ENCODE measurements at places on chromosomes 6 and 20.

- no peak for DNase-seq
These were observed 39.6 kb downstream of the CDH22 start for GRCh38 chr20:46268662-46269061.

- DNase-seq, result no peak
These were observed 305.3 kb downstream of the CLIC5 start for GRCh38 chr6:45710304-45710821.

- DNase-seq, result no peak
These were observed 154.0 kb downstream of the JARID2 start for GRCh38 chr6:15399641-15400470.

DNA sequence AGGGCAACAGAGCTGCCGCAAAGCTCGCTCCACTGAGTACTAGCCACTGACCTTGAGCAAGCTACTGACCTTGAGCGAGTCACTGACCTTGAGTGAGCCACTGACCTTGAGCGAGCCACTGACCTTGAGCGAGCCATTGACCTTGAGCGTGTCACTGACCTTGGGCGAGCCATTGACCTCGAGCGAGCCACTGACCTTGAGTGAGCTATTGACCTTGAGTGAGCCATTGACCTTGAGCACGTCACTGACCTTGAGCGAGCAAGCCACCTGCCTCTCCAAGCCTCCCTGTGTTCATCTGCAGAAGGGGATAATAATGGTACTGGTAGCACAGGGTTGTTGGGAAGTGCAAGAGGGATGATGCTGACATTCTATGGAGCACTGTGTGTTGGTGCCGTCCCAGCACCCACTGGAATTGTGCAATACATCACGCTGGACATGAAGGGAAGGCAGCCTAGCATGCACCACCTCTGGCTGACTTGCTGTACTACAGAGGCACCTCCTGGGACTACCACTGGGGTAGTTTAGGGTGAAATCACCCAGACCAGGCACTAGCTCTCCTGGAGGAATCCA lies 60.2 kb downstream of the CTCFL start:
- DNase-seq, result no peak

DNA sequence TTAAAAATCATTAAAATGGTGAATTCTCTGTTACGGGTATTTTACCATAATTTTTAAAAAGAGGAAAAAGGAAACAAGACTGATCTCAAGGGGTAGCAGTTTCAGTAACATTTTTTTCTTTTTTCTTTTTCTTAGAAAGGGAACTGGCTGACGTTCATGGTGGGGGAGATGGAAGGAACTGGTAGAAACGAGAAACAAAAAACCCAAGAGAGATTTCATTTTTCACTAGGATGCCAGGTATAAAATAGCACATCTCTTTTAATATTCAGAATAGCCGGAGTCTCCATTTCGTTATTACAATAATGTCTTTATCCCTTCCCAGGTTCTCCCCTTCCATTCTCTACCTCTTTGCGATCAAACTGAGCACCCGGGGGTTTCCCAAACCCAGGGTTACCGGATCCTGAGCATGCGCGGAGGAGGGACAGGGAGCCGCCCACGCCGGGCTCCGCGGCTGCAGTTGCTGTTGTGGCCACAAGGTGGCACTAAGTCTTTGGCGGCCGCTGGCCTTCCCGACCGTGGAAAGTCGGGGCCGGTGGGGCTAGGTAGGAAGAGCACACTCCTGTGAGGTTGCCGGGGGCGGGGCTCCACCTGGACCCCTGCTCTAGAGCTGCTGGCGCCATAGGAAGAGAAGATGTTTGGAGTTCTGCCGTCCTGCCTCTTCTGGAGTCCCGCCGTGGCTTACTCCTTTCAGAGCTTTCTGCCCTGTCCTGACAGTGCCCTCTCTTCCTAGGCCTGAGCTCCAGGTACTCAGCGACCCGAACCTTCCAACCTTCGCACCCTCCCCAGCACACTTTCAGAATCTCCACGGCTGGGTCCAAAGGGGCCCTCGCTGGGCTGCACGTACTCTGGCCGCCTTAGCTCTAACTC lies 146.8 kb downstream of the SH3BGRL2 start:
- peak; percentile 77 for DNase-seq

DNA sequence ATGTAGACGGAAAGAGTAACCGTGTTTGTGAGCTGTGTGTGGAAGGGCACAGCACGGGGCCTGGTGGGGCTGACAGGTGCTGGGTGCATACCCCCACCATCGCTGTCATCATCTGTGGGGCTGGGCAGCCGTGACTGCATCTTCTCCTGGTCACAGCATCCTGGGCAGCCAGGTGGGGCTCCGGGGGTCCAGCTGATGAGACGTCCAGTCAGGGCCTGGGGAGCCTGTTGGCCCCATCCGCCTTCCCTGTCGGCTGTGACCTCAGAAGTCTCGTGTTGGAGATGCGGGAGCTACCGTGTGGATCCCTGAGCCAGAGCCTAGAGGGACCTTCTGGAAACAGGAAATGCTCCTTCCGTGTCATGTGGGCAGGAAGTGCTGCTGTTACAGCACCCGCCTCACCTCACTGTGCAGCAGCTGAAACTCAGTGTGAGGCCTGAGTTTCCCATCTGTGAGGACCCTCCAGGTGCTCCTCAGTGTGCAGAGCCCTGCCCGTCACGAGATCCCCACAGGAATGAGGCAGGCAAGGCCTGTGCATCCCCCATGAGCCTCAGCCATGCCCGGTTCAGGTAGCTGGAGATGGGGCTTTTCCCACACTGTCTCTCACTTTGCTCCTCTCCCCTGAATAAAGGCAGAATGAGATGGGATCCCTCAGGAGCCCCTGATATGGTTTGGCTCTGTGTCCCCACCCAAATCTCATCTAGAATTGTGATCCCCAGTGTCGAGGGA lies 108.7 kb downstream of the ERMARD start:
- no peak for DNase-seq

DNA sequence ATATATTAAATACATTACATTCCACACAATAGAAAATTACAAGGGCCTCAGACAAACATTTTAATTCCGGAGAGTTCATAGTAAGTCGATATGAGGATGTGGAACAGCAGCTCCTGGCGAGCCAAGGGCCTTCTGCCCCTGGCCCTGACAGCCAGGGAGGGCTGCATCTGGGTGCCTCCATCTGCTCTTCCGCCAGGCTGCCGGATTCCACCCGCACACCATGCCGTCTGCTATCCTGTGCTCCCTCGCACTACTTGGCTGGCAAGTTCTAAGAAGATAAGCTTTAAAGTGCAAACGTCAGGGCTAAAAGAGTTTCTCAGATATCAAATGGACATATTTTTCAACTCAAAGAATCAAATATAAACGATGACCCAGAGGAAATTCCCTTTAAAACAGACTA lies 656.3 kb upstream of the NOX3 start:
- no peak for DNase-seq

DNA sequence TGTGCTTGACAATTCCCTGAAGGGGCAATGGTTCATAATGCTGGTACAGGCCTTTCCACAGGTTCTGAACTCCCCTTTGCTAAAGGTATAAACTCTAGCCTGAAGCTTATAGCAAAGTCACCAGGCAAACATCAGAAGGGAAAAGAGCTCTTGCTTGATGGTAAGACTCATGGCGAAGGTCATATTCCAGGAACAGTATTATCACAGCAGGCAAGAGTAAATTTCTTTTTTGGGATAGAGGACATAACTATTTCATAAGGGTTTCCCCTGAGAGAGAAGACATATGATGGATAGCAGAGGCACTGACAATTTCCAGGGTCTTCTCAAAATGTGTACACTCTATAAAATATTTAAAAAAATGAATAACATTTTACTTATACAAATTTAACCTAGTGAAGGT lies 86.8 kb downstream of the PRKN start:
- DNase-seq, result no peak

DNA sequence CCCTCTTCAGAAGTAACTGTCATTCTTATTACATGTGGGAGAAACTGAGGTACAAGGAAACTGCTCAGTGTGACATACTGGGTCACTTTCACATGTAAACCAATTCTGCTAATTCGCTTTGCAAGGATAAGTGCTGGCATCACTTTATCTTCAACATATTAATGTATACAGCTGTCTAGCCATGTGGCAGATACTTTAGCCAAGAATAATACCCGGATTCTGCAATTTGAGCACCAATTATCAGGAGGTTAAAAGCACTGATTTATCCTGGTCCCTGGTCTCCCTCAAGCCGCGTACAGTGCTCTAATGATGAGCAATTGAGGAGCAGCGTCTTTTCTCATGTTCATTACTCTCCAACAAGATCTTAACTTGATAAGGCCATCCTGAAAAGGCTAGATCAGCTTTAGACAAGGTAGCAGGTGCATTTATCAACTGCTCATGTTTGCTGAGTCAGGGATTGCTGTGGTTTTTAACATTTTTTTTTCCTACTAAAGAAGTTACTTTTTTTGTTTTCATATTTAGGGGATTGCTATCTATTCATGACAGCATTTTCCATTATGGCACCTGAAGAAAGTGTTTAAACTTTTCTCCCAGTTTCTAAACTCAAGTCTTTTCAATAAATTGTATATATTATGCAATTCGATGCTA lies 1066.3 kb upstream of the MAP3K7 start:
- DNase-seq, result no peak

- no peak for DNase-seq
These were observed 8.0 kb upstream of the TNFRSF6B start for GRCh38 chr20:63688228-63689045.

DNA sequence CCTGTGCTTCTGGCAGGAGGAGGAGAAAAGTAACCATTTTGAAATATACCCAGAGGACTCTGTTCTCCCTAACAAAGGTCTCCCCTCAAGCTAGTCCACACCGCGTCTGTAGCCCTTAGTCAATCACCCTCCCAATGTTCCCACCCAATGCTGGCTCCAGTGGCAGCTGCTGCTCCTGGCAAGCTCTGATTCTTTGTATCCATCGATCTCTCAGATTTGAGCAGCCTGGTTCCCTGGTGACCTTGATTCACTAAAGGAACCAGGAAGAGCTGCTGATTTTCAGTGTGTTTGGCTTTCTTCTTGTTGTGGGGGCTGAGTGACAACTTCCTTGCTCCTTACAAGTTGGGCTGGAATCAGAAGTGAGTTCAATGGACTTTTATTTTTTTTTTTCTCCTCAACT lies 68.5 kb downstream of the FOXC1 start:
- DNase-seq, result no peak

GRCh38 chr6:100892693-100893092 lies 11.6 kb upstream of the ASCC3 start:
- DNase-seq, result no peak

GRCh38 chr6:136077834-136078576 lies 172.1 kb downstream of the MTFR2 start:
- no peak for DNase-seq

GRCh38 chr20:52953020-52953419 lies 19.1 kb upstream of the TSHZ2 start:
- no peak for DNase-seq

GRCh38 chr6:147384029-147384428 lies 124.5 kb upstream of the SAMD5 start:
- no peak for DNase-seq

GRCh38 chr6:135410856-135411255 lies 86.7 kb downstream of the AHI1 start:
- no peak for DNase-seq

DNA sequence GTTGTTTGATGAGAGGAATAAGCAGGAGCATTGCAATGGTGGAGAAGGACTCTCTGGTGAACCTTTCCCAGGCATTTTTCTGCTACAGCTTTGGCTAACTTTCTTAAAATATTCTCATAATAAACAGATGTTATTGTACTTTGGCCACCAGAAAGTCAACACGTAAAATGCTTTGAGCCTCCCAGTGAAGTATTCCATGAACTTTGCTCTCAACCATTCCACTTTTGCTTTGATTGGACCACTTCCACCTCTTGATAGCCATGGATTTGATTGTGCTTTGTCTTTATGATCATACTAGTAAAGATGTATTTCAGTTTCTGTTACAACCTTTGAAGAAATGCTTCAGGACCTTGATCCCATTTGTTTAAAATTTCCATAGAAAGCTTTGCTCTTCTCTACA lies 241.1 kb downstream of the TENT5A start:
- DNase-seq, result no peak

DNA sequence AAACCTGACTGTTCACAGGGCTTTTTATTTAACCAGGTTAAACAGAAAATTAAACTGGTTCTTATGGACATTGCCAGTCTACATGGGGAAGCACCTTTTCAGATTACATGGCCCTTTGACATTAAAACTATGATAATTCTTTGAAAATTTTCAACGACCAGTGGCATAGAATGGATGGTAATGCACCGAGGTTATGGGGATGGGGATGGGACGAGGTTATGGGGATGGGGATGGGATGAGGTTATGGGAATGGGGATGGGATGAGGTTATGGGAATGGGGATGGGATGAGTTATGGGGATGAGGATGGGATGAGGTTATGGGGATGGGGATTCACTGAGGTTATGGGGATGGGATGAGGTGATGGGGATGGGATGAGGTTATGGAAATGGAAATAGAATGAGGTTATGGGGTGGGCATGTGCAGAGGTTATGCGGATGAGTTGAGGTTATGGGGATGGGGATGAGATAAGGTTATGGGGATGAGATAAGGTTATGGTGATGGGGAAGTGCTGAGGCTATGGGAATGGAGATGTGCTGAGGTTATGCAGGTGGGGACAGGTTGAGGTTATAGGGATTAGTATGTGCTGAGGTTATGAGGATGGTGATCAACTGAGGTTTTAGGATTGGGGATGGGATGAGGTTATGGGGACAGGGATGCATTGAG lies 541.9 kb downstream of the CDH26 start:
- no peak for DNase-seq

GRCh38 chr6:124033501-124033900 lies 229.8 kb downstream of the NKAIN2 start:
- no peak for DNase-seq

DNA sequence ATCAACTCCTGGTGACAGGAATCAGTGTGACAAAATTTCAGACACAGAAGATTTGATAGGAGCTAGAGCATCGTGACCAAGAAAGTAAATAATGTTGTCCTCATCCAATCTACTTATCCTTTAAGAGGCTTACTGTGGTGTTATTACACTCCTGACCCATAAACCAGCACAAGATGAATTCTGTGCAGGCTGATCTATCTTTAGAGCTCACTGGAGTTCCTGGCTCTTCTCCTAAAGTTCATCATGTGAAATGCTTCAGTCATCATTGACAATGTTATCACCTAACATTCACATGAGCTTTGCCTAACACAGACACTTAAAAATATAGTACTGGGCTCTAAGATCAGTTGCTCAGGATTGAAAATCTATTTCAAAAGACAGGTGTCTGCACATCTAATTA lies 271.0 kb upstream of the HSF2 start:
- DNase-seq, result no peak

- no peak for DNase-seq
These were observed 79.3 kb upstream of the AGPAT4 start for GRCh38 chr6:161353208-161353613.

GRCh38 chr20:43252761-43253160 lies 63.1 kb upstream of the PTPRT start:
- no peak for DNase-seq

- DNase-seq, result no peak
These were observed 59.8 kb upstream of the MANEA start for GRCh38 chr6:95517568-95517967.

GRCh38 chr20:42894483-42894882 lies 295.2 kb downstream of the PTPRT start:
- DNase-seq, result no peak
